HepG2 (cell line): ENCODE measurements at places on chromosomes 3 and 15. TPM values are rescaled to one million over a fixed set of nuclear protein-coding genes. Genes with fewer than 3 reads are reported as not detected.

DNA sequence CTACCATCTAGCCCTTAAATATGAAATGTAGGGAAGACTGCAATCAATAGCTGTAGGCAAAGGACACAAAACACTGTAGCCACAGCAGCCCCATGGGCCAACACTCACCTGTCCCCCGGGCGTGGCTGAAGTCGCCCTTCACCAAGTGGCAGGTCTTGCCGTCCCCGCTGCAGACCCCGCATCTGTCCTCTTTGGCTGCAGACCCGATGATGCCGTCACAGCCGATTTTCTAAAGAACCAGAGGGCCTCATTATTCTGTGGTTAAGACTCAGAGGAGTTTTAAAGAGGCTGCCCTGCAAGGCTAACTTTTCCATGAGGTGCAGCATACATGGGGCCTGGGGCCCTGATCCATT, 245.6 kb downstream of the ADAMTS17 start:
- H3K27me3 ChIP-seq, result no peaks in the 10 kb centered on the region
- H3K27ac ChIP-seq, result no peak overlapping the region
- no peak for DNase-seq

GRCh38 chr3:123194552-123194951, 7.2 kb upstream of the SEC22A start:
- no peak overlapping the region for H3K4me3 ChIP-seq
- H3K36me3 ChIP-seq, result no peaks in the 10 kb centered on the region
- H3K27me3 ChIP-seq, result no peaks in the 10 kb centered on the region

DNA sequence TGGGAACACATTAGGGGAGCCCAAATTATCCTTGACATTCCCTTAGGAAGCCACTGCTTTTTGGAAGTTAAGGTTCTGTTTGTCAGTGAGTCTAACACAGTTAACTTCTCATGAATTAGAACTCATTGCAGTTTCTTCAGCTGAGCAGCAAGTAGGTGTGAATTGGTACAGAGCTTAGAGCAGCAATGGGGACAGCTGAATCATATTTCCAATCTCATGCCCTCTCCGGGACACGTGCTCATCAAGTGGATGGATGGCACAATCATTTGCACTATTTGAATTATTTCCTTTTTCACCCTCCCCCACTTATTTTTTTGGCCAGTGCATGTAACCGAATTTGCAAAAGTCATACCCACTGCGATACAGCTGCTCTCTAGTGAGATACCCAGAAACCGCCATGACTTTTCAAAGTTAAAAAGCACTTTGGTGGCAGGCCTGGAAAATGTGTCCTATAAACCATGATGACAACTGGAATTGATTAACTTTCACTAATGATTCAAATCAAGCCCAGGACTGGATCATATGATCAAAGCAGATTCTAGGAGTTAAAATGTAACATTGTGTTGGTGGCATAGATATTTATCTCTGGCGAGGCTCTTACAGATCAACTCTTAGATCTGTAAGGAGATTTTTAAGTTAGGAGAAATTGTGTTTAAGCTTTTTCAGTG, 76.4 kb downstream of the EBLN2 start:
- no peaks in the 10 kb centered on the region for H3K27me3 ChIP-seq
- H3K4me1 ChIP-seq, result no peaks in the 10 kb centered on the region
- no peaks in the 10 kb centered on the region for H3K36me3 ChIP-seq
- no peak overlapping the region for H3K4me3 ChIP-seq
- no peak overlapping the region for H3K27ac ChIP-seq

DNA sequence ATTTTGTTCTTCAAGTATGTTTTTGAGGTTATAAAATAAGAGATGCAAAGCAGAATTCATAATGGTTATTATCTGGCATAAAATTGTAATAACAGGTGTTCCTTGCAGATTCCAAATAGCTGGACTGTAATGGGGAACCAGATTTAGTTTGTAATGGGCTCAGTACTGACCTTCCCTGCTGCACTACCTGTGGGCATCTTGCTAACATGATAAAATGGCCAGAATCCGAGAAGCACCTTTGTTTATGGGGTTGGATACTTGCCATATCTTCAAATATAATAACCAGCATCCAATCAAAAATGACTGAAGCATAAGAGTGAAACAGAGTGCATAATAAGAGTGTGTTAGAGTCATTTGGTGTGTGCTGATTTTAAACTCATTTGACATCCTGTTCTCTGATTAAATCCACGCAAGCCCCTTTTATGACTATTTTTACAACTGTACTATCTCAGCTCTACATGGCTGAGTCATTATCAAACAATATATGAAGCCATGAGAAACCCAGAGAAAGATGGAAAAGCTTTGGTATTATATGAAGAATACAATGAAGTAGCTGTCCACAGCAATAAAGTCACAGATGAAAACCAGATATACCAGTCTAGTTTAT, 292.4 kb downstream of the CNTN4 start:
- H3K4me1 ChIP-seq, result no peaks in the 10 kb centered on the region
- no peaks in the 10 kb centered on the region for H3K36me3 ChIP-seq
- H3K4me3 ChIP-seq, result no peak overlapping the region
- no peak for DNase-seq
- H3K27me3 ChIP-seq, result no peaks in the 10 kb centered on the region
- H3K27ac ChIP-seq, result no peak overlapping the region

GRCh38 chr3:95899911-95900310, 914.5 kb upstream of the EPHA6 start:
- H3K27ac ChIP-seq, result no peak overlapping the region
- H3K27me3 ChIP-seq, result no peaks in the 10 kb centered on the region
- no peak overlapping the region for H3K4me3 ChIP-seq
- no peaks in the 10 kb centered on the region for H3K4me1 ChIP-seq

DNA sequence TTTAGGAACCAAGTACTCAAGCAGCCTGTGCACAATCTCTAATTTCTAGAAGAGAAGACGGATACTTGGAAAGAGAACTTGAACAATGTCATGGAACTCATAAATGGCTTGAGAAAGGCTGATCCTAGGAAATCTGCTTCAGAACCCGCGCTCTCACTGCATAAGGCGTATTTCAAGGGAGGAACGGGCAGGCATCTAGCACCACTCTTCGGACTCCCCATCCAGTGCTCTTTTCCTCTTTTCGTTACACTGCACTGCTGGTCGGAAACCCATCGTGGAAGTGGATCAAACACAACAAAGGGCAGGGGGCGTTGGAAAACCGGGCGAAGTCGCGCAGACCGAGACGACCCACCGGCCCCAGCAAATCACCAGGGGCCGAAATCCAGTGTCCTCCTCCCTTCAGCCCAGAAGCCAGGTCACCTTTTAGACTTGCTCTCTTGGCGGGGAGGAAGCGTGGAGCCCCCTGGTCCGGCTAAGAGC, 539 bp upstream of the TLNRD1 start:
- peak; percentile 27 for DNase-seq
- no peaks in the 10 kb centered on the region; the same call in 1 of the 2 replicates for H3K36me3 ChIP-seq
- peak overlapping the region; percentile 76 for H3K4me3 ChIP-seq
- H3K27ac ChIP-seq, result peak overlapping the region; percentile 84
- no peaks in the 10 kb centered on the region for H3K27me3 ChIP-seq

DNA sequence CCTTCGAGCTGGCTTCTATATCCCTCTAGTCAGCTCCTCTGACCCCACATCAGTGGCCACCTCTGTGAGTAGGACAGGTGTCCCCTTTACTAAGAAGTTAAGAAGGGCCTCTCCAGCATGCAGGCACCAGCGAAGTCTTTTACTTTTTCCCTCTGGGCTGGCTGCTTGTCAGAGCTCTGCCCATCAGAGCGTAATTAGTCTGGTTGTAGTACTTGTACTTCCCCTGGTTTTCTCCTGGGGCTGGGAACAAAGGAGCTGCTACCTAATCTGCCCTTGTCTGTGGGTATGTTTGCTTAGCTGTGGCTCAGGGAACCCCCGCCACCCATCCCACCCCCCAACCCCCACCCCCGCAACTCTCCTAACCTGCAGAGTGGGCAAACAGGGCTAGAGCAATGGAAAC, 27.4 kb upstream of the ALPK3 start:
- H3K27me3 ChIP-seq, result no peaks in the 10 kb centered on the region; the same call in 1 of the 2 replicates
- peaks cover 22% of the 10 kb centered on the region for H3K36me3 ChIP-seq
- H3K4me1 ChIP-seq, result peaks cover 8% of the 10 kb centered on the region

DNA sequence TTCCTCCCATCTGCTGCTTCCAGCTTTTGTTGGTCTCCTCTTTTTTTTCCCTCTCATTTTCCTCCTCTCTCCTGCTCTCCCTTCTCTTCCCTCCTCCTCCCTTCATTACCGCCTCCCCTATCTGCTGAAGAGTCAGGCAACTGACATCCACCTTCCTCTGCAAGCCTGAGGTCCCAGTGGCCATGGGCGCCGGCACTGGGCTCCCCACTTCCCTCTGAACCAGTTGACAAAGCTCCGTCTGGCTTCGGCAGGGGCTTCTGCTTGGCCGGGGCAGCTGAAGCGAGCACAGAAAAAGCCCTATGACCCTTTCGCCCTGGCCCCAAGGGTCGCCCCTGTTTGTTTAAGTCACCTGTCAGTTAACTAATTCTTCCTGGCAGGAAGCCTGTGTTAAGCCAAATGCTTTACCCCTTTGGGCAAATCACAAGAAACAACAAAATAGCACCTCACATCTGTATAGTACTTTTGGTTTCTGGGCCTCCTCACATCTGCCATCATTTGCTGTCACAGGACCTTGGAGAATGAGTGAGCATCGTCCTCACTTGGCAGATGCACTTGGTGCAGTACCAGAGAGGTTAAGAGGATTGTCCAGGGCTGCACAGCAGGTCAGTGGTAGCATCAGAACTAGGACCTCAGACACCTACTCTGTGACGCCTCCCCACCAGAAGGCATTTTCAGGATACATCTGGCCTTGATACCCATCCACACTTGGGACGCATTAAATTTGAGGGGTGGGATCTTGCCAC, 27.7 kb downstream of the ITGA11 start:
- DNase-seq, result no peak
- H3K4me3 ChIP-seq, result no peak overlapping the region
- peaks cover 31% of the 10 kb centered on the region for H3K4me1 ChIP-seq

GRCh38 chr3:83003917-83004316, 1242.5 kb upstream of the GBE1 start:
- no peaks in the 10 kb centered on the region for H3K36me3 ChIP-seq
- H3K4me1 ChIP-seq, result no peaks in the 10 kb centered on the region
- DNase-seq, result no peak
- no peak overlapping the region for H3K4me3 ChIP-seq
- no peaks in the 10 kb centered on the region for H3K27me3 ChIP-seq

GRCh38 chr15:75131269-75131643, 70.4 kb upstream of the C15orf39 start:
- no peak overlapping the region for H3K27ac ChIP-seq
- DNase-seq, result no peak
- H3K27me3 ChIP-seq, result no peaks in the 10 kb centered on the region
- H3K4me1 ChIP-seq, result peaks cover 20% of the 10 kb centered on the region
- H3K36me3 ChIP-seq, result no peaks in the 10 kb centered on the region

DNA sequence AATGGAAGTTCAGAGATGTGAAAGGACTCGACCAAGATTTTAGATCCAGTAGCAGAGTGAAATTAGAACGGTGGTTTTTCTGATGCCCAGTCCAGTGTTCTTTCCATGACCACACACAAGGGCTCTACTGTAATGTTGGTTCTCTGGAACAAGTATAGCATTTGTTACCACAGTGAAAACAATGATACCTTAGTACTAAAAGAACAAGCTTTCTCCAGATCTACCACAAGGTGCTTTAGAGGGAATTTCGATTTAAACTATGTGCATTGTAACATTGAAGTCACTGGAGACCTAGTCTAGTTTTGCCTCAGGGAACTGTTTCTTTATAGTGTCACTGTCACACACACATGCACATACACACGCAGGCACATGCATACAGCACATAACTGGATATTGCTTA, 12.8 kb upstream of the CCNL1 start:
- H3K4me3 ChIP-seq, result no peak overlapping the region
- DNase-seq, result no peak
- H3K4me1 ChIP-seq, result peaks cover 30% of the 10 kb centered on the region
- no peaks in the 10 kb centered on the region for H3K27me3 ChIP-seq
- H3K27ac ChIP-seq, result no peak overlapping the region

DNA sequence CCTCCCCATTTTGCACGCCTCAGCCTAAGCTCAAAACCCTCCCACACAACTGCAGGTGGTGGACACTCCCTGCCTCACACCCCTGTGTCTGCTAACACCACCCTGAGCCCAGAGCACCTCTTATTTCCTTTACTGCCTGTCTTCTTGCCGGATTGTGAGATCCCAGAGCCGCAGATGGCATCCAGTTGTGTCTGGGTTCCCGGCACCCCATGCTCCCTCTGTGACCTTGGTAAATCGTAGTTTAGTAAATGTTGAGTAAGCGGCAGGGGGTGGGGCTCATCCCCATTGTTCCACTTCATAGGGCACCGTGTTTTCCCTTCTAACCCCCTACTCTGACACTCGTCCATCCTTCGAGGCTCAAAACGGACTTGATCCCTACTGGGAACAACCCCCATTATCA, 14.9 kb downstream of the SPINT1 start:
- peak overlapping the region; percentile 65; the same call in 1 of the 2 replicates for H3K4me3 ChIP-seq
- H3K4me1 ChIP-seq, result peaks cover 71% of the 10 kb centered on the region
- no peaks in the 10 kb centered on the region for H3K36me3 ChIP-seq
- no peak overlapping the region for H3K27ac ChIP-seq
- H3K27me3 ChIP-seq, result no peaks in the 10 kb centered on the region
- DNase-seq, result no peak

GRCh38 chr3:17054982-17055343, 170.2 kb downstream of the PLCL2 start:
- no peaks in the 10 kb centered on the region for H3K36me3 ChIP-seq
- no peak overlapping the region for H3K27ac ChIP-seq
- no peak for DNase-seq
- no peaks in the 10 kb centered on the region for H3K4me1 ChIP-seq
- no peaks in the 10 kb centered on the region for H3K27me3 ChIP-seq

- no peak for DNase-seq
- H3K36me3 ChIP-seq, result no peaks in the 10 kb centered on the region
- H3K4me1 ChIP-seq, result no peaks in the 10 kb centered on the region
- H3K27ac ChIP-seq, result no peak overlapping the region
These were observed 880.3 kb upstream of the CFAP20DC start for GRCh38 chr3:59930170-59930569.

GRCh38 chr3:160368804-160369203, 30.2 kb downstream of the IFT80 start:
- 0 out of 2 replicates have a peak, but pooled peaks cover 7% of the 10 kb centered on the region for H3K4me1 ChIP-seq
- H3K4me3 ChIP-seq, result no peak overlapping the region
- no peaks in the 10 kb centered on the region for H3K36me3 ChIP-seq
- no peaks in the 10 kb centered on the region for H3K27me3 ChIP-seq

- H3K27me3 ChIP-seq, result no peaks in the 10 kb centered on the region
- no peaks in the 10 kb centered on the region for H3K36me3 ChIP-seq
- H3K27ac ChIP-seq, result no peak overlapping the region
- DNase-seq, result no peak
These were observed 155.2 kb upstream of the EOMES start for GRCh38 chr3:27877061-27878013.

DNA sequence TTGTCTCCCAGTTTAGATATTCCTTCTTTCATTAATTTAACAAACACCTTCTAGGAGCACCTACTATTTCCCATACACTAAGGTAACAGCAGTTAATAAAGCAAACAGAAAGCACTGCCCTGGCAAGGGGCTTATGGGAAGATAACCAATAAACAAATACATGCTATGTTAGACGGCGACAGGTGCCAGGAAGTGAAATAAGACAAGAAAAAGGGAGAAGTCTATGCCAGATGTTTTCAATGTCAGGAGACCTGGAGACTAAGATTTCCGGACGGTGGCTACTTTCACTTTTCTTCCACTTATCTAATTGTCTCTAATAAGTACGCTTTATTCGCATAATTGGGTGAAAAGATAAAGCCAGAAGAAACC, 32.5 kb upstream of the ZNF445 start:
- DNase-seq, result no peak
- H3K4me1 ChIP-seq, result peaks cover 59% of the 10 kb centered on the region
- peak overlapping the region; percentile 86 for H3K4me3 ChIP-seq
- peak overlapping the region; percentile 73 for H3K27ac ChIP-seq
- no peaks in the 10 kb centered on the region; the same call in 2 of the 3 replicates for H3K27me3 ChIP-seq

Gene PPP1R14D
- total RNA-seq, result 0.49 and 0.53 TPM in 2 replicates

Gene HTR3E
- total RNA-seq, result not detected in 2 replicates

Gene OSTN
- total RNA-seq, result not detected in 2 replicates

Gene NME9
- total RNA-seq, result not detected in 2 replicates

Gene TRH
- total RNA-seq, result not detected in 2 replicates

Gene SEMA3G
- 2.0 and 6.1 TPM in 2 replicates for total RNA-seq

Gene CADPS
- not detected in 2 replicates for total RNA-seq

Gene GOLGA6D
- not detected in 2 replicates for total RNA-seq
